ENCODE measurements at places on chromosomes 4 and X.

DNA sequence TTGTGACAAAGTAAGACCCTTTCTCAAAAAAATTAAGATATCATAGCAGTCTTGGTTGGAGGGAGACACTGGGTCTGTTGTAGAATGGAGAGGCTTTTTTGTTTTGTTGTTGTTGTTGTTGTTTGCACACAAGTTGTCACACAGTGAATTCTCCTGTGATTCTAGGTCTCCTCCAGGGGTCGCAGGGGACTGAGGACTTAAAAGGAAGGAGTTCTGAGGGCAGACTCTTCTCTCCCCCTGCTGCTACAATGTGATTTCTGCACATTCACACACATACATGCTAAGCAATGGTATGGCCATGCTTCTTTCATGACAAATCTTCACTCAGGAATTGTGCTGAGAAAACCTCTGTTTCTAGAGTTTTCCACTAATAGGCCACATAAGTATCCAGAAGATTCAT lies 71.1 kb downstream of the ZNF732 start:
- no peak for DNase-seq

DNA sequence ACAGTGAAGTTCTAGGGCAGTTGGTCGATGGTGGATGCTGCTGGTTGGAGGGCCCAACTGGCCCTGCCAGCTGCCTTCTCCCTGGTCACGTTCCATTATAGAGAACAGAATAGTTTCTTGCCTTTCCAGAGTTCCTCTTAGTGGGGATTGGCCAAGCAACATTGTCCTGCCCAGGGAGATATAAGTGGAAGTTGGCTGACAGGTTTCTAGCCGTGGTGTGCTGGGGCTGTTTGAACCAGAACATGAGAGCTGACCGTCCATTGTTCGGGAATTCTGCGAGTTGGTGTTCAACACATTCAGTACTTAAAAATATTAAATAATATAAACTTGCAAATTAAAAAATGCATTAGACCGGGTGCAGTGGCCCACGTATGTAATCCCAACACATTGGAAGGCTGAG lies 3.5 kb upstream of the AFAP1 start:
- DNase-seq = no peak

- DNase-seq = no peak
Observed at GRCh38 chrX:82041034-82041433, 839.1 kb downstream of the SH3BGRL start.

GRCh38 chr4:107751670-107752069 lies 31.6 kb upstream of the PAPSS1 start:
- no peak for DNase-seq
